ENCODE measurements at places on chromosomes 7 and 10.

DNA sequence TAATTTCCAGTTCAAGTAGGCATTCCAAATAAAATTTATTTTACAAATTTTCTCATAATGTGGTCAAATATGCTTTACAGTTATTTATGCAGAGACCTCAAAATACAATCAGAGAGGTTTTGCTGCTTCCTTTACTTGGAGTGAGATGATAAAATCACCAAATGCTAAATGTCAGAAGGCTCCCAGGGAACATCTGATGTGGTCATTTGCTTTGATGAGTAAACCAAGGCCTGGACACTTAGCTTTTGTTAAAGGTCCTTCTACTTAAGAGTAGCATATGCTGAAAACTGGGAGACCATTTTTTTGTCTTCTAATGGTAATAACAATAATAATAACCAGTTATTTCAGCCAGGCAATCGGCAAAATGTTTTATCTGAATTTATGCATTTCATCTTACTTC is 60.6 kb upstream of the AKR1E2 start:
- DNase-seq, result no peak

DNA sequence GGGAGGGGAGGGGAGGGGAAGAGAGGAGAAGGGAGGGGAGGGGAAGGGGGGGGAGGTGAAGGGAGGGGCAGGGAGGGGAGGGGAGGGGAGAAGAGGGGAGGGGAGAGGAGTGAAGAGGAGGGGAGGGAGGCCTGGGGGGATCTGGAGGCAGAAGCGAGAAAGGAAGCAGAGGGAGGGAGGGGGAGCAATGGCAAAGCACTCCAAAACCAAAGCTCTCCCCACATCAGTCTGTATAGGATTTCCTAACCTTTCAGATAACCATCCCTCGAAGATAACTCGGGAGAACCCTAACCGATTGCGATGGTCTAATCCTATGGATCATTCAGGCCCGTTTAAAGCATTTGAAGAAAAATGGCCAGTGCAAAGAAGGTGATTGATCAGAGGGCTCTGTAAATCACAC is 19.0 kb downstream of the EBF3 start:
- DNase-seq, result no peak

- no peak for DNase-seq
Observed at GRCh38 chr10:113859261-113859660, 4.8 kb downstream of the NHLRC2 start.

DNA sequence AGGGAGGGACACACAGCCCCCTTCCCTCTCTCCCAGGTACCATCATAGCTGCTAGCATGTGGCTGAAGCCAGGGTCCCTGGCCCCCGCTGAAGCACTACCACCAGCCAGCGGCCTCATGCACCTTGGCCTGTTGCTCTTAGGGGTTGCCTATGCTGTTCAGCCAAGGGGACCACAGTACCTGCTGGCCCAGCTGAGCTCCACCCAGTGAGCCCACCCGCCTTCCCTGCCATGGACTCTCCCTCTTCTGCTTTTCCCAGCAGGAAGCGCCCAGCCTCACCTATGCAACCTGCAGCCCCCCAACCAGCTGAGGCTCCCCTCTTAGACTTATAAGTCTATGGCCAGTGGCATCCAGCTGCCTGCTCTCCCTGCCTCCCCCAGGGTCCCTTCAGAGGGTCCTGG is 8.7 kb upstream of the MTPAP start:
- no peak for DNase-seq

DNA sequence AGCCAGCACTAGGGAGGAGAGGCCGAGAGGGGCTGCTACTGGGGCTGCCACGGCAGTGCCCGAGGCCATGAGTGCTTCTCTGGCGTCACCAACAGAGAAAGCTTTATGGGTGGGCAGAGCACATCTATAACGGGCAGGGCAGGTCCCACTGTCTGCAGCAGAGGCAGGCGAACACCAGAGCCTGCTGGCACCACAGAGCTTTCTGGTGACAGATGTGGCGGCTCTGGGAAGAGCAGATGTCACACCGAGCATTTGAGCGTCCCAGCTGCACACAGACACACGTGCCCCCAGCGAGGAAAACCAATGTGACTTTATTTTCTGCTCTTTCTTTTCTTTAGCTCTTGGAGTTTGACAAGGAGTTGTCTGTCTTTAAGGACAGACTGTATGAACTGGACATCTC is 20.5 kb downstream of the NKX6-2 start:
- DNase-seq, result no peak

- DNase-seq, result no peak
Observed at GRCh38 chr10:128465697-128466096, 339.5 kb upstream of the MKI67 start.

DNA sequence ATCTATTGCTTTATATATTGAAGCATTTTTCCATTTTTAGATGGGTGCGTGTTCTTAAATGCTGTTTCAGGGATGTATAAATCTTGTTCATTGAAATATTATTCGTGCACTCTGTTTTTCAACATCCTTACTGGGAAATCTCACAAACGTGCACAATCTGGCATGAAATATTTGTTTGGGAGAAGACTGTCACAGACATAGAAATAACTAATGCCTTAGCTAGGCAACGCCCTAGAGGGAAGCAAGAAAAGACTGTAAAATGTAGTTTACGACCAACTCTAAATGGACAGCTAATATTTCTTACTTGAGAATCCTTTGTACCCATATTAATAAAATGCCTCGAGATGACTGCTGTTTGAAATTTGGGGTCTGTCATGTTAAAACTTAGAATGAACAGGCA is 8.9 kb downstream of the DOCK4 start:
- no peak for DNase-seq

GRCh38 chr7:119664601-119665000 is 608.4 kb upstream of the KCND2 start:
- DNase-seq, result no peak

DNA sequence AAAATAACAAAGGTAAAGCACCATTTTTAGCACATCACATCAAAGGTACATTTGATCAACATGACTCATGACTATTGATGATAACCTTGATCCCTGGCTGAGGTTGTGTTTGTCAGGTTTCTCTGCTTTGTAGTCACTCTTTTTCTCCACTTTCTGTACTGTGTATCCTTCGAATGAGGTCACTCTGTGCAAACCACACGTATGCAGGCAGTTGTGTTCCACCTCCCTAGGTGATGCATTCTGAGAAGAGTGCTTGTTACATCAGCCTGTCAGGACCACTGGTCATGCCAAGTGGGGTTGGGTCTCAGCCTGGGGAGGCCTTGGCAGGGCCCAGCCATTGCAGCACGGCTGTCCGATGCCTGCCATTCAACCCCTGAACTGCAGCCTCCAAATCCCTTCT is 62.8 kb upstream of the GJD4 start:
- DNase-seq, result no peak

DNA sequence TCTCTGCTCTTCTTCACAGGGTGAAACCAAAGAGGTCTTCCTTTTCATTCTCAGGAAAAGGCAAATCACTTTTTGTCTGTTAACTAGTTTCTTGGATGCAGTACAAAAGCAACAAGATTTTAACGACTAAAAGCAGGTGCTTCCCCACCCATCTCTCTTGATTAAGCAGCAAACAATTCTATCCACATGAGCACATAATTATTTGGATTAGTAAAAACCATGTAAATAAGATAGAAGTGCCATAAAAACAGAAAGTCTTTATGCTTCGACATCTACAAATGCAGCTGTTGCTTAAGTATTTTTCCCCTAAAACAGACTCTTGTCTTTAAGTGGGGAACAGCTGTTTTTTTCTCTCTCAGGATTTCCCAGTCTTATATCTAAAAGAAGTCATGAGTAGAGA is 37.4 kb downstream of the USP54 start:
- DNase-seq, result no peak

DNA sequence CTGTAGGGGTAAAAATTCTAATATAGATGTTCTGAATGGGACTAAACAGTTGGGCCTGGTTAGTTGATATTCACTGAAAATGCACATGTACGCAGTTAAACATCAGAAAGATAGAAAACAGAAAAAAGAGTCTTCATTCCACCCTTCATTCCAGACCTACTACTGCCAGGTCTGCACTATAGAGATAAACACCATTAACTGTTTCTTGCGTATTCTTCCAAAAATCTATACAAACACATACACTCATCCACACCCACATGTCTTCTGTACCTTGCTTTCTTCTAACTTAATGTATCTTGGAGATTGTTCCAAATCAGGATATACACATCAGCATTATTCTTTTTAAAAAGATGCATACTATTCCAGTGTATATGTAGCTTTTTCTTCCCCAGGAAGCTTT is 13.9 kb upstream of the CLEC2L start:
- no peak for DNase-seq

DNA sequence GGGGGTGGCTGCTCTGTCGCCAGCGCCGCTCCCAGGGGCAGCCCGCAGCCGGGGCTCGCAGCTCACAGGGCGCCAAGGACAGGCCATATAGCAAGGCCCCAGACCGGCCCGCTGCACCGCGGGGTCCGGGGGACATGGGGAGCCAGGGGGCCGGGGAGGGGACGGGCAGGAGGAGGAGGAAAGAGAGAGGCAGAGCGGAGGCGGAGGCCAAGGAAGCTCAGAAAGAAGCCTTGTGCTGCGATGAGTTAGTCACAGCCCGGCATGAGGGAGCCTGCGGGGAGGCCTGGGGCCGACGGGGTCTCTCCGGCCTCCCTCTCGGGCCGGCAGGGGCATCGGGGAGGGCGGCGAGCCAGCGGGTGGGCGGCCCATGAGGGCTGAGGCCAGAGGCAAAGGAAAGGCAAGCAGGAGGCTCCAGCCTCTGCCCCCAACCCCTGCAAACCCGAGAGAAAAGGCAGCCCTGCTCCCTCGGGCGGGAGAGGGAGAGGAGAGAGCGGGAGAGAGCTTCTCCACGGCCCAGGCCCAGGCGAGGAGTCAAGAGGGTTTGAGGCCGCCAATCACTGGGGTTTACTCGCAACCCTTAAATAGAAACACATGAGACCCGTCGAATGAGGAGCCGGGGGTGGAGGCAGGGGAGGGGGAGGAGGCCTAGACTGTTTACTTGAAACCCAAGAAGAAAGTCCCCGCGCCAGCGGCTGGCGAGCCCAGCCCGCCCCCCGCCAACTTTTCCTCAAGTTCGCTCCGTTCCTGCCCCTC is 167.9 kb downstream of the NEURL1 start:
- no peak for DNase-seq

- no peak for DNase-seq
Observed at GRCh38 chr7:30928254-30928872, 16.7 kb downstream of the AQP1 start.

- no peak for DNase-seq
Observed at GRCh38 chr7:50145801-50146338, 52.8 kb upstream of the ZPBP start.

GRCh38 chr7:73521636-73522104 is 423 bp downstream of the BAZ1B start:
- DNase-seq, result no peak

GRCh38 chr10:35300063-35300699 is 36.1 kb upstream of the CCNY start:
- DNase-seq, result no peak

DNA sequence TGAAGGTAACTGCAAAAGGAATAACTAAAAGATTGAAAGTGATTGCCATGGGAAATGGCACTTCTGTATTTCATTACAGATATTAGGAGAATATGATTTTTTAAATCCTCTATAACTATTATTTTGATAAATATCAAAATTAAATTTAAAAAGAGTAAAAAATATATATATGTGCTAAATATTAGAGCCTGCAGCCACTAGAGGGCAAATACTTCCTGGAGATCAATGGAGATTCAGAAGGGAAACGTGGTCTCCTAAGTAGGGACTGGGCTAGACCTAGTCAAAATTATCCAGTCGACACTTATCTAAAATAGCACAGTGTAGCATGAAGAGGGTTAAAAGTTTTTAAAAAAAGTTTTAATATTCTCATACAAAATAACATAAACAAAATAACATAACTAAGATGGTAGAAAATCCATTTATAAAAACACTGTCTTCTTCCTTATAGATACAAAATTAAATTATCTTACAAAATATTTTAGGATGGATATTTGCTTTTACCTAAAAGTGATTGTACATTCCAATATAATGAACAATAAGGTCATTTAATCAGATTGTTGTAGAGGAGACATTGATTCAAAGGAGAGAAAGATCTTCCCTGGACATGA is 434.3 kb downstream of the MDFIC start:
- DNase-seq, result no peak

DNA sequence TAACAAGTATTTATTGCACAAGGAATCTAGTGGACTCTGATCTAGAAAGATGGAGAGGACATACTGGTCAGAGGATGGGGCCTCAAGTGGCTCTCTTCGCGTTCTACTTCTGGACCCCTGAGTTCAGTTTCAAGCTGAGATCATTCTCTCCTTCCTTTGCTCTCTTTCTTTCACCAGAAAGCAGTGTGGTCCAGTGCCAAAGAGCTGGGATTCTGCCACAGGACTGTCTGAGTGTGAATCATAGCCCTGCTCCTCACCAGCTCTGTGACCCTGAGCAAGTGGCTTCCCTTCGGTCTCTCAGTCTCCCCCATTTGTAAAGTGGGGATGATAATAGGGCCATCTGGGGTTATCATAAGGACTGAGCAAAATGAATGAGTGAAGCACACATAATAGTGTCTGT is 715.2 kb downstream of the SUGCT start:
- DNase-seq, result no peak

DNA sequence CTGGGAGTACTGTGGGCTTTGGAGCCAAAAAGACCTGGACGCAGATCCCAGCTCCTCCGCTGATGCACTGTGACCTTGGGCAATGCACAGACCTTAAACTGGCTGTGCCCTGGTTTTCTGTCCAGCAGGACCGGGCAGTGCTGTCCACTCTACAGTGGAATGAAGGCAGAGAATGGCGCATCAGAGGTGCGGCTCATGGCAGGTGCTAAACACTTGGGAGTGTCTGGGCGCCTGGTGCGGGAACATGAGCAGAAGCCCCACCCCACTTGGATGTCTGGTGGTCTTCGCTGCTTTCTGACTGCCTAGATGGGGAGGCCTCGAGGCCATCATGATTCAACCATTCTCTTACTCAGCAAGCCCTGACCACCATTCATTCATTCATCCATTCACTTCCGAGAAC is 153.7 kb downstream of the GRK5 start:
- no peak for DNase-seq

DNA sequence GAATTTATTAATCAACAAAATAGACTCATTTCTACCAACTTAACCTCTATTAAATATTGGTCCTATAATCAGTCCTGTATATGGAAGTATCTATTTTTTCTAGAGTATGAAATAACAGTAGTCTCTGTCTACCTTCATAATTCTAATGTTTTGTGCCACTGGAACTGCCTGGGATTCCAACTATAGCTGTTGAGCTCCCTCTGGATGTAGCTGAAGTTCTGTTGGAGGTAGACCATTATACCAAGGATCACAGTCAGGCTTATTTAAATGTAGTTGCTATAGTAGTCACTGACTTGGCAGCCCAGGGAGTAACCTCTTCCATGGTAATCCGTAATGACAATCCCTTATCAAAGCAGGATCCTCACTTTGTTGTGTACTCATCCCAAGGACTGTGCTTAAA is 48.5 kb upstream of the PHYHIPL start:
- no peak for DNase-seq

Measured in activated CD4-positive, CD25-positive, alpha-beta regulatory T cell treated with anti-CD3 and anti-CD28 coated beads, Interleukin-2, amount 50 U/mL, for 72 hours (primary cell).